H1 (cell line): ENCODE measurements at places on chromosomes 6 and 20.

- DNase-seq: no peak
Measured at GRCh38 chr6:69489970-69490369, 306.8 kb downstream of the LMBRD1 start.

- no peak for DNase-seq
Measured at GRCh38 chr6:49558238-49558637, 7.8 kb downstream of the C6orf141 start.

DNA sequence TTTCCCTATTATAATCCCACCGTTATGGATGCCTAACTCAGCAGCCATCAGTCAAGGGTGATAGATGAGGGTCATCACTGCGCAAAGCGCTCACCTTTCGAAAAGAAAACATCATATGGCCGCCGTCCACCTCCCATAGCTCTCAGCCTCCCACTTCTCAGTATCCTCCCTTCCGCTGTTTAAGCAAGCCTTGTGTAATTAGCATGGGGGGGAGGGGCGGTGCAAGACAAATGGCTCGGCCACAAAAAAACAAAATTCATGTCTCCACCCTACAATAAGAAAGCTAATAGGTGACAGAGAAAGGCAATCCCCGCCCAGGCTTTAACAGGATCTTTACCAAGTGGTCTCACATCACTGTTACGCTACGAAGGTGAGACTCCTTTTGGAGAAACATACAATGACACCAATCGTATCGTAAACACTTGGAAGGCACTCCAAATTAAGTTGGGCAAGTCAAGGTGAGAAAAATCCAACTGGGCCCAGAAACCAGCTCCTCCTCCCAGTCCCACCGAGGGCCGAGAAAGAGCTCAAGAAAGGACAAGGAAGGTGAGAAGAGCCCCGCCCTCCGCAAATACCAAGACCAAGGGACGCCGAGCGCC is 645 bp downstream of the DDX39B start:
- no peak for DNase-seq

DNA sequence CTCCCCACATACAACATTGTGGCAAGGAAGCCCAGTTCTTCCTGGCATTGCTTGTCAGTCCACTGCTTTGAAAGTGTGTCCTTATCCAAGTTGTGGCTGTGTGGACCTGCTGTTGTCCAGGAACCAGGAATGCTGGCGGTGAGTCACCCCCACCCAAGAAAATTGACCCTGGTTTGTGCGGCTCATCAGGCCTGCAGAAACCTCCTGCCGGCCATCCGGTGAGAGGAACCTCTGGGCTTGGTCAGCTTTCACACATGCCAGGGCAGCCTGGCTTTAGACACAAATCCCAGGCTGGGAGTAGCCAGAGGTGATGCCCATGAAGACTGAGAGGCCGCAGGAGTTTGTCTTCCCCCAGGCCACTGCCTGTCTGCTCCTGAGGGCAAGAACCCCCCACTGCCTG is 223.6 kb downstream of the TTLL2 start:
- DNase-seq: no peak

DNA sequence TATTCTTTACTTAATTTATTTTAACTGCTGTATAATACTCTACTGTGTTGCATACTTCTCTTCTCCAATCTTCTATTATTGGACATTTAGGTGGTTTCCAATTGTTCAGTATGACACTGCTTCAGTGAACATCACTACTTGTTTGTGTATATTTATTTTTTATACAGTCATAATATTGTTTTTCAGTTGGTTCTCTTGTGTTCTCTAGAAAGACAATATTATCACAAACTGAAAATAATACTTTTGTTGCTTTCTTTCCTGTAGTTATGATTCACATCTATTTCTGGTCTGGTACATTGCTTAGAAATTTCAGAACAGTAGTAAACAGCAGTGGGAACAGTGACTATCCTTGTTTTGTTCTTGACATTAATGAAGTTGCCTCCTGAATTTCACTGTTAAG is 62.8 kb upstream of the GTSF1L start:
- DNase-seq: no peak

DNA sequence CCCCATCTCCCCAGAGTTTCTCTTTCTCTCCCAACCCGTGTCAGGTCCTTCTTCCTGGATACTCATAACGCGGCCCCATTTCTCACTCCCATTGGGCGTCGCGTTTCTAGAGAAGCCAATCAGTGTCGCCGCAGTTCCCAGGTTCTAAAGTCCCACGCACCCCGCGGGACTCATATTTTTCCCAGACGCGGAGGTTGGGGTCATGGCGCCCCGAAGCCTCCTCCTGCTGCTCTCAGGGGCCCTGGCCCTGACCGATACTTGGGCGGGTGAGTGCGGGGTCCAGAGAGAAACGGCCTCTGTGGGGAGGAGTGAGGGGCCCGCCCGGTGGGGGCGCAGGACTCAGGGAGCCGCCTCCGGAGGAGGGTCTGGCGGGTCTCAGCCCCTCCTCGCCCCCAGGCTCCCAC is at the start of gene HLA-F:
Gene HLA-F, plus strand, starts transcription at position 173 of the 404 bp plus-strand sequence. Its CDS starts 30 bp downstream, at position 203.
- DNase-seq: no peak

DNA sequence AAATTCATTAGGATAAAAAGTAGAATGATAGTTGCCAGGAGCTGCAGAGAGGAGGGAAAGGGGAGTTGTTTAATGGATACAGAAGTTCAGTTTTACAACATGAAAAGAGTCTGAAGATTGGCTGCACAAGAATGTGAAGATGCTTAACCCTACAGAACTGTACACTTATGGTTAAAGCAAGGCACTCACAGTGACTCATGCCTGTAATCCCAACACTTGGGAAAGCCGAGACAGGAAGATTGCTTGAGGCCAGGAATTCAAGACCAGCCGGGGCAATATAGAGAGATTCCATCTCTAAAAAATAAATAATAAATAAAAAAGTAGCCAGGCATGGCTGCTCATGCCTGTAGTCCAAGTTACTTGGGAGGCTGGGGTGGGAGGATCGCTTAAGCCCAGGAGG is 174.0 kb downstream of the TASP1 start:
- no peak for DNase-seq

GRCh38 chr20:57968120-57968519 is 258.3 kb upstream of the PMEPA1 start:
- no peak for DNase-seq

DNA sequence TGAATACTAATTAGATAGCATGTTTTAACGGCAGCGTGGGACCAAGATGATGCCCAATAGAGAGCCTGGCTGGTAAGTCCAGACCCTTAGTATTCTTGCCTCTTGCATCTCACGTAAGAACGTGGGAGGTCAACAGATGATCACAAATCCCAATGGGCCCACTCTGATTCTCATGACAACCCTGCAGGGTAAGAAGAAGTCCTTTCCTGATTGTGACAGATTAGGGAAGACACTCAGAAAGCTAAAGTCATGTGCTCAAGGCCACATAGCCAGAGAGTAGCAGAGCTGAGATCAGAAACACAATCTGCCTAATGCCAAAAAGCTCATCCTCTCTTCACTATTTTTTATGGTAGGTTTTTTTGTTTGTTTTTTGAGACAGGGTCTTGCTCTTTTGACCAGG is 103.8 kb downstream of the RALGAPA2 start:
- no peak for DNase-seq

DNA sequence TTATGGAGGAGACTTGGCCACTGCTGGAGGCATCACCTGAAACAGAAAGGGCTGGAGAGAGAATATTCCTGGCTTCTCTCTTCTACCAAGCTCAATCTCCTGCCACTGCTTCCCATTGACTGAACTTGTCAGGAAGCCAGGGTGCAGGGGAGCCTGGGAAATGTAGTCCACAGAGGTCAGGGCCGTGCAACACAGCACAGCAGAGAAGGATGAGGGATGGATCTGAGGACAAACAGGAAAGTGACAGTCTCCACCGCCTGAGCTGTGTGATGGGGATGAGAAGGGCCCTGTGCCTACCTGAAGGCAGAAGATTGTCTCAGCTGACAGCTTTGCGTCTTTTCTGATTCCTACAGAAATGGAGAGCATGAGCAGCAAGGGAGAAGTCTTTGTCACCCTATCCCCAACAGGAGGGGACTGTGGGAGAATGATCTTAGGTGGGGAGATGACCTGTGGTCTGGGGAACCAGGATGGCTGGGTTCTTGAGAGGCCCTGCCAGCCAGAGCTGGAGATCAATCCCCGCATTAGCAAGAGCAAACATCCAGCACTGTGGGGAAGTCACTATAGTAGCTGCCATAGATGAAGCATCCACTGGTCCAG is 114.2 kb downstream of the SNX5 start:
- no peak for DNase-seq

- no peak for DNase-seq
Measured at GRCh38 chr20:301886-302848, 4.8 kb downstream of the ZCCHC3 start.

GRCh38 chr6:111427341-111428116 is 55.5 kb downstream of the REV3L start:
- no peak for DNase-seq

DNA sequence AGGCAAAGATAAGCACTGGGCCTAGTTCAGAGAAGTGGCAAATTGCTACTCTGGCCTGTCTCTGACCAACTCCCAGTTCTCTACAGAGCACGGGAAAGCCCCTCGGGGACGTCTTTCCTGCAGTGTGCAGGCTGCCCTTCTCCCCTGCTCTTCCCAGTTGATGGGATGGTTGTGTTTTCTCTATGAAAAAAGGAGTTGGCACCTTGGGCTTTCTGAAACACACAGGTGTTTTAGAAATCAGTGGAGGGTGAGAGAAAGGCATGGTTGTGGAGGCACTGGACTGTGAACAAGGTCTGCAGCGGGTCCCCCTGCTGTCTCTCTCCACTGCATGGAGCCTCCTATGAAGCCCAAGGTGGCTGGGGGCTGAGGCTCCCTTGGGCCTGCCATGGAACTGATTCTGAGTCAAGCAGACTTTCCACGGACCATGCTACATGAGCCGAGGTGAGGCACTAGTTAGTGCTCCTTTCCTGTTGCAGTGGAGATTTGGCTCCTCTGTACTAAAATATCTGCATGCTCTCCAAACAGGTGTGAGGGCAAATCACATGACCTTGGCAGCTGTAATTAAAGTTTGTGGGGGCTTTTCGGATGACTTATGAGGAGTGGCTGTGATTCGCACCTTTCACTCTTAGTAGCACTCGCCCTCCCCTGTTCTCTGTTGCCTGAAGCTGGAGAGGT is 16.3 kb downstream of the GTSF1L start:
- DNase-seq: no peak

GRCh38 chr20:21020659-21021471 is 85.3 kb downstream of the LINC00237 start:
- DNase-seq: no peak

GRCh38 chr20:51914758-51915157 is 112.4 kb upstream of the SALL4 start:
- no peak for DNase-seq

- no peak for DNase-seq
Measured at GRCh38 chr6:73030791-73031782, 194.2 kb downstream of the KHDC1L start.

- DNase-seq: no peak
Measured at GRCh38 chr20:48471759-48472408, 355.9 kb downstream of the PREX1 start.

DNA sequence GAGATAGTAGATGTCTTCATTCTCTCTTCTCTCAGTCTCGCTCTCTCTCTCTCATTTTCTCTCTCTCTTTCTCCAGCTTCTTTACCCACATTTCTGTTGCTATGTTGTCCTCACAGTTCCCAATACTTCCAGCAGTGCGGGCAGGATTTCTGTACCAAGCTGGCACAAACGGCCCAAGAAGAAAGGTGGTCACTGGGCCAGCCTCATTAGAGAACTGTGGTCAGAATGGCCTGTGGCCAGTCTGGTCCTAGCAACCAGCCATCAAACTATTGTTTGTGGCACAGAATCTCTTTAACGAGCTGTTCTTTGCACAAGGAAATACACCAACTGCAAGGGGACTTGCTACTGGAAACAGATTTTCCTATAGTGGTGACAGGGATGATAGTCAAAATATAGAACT is 81.3 kb downstream of the SEL1L2 start:
- no peak for DNase-seq

DNA sequence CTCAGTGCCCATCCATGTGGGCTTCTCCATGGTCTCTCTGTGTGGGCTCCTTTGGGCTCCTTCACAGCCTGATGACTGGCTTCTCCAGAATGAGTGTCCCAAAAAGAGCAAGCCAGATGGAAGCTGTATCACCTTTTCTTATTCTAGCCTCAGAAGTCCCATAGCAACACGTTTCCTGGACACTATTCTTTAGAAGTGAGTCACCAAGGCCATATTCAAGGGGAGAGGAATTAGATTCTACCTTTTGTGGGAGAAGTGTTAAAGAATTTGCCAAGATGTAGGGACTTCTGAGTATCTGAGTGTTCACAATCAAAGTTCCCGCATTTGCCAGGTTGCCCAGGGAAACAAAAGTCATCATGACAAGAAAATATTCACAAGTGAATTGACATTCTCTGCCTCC is 20.7 kb upstream of the TBC1D22B start:
- no peak for DNase-seq
